Natural killer cell (primary cell): ENCODE measurements at places on chromosomes 11 and 22.
A peak's percentile ranks its signal among the peaks of the same experiment; 100 is the strongest.

GRCh38 chr22:22924369-22925145, 36.9 kb downstream of the IGLL5 start:
- peaks cover 44% of the 10 kb centered on the region for H3K4me1 ChIP-seq
- no peak overlapping the region for H3K27ac ChIP-seq
- no peaks in the 10 kb centered on the region for H3K27me3 ChIP-seq
- no peaks in the 10 kb centered on the region for H3K36me3 ChIP-seq
- DNase-seq, result no peak

- no peaks in the 10 kb centered on the region for H3K4me1 ChIP-seq
- no peak overlapping the region for H3K4me3 ChIP-seq
- peaks cover 7% of the 10 kb centered on the region for H3K36me3 ChIP-seq
- DNase-seq, result no peak
- no peak overlapping the region for H3K27ac ChIP-seq
These were observed 27.6 kb downstream of the HIPK3 start for GRCh38 chr11:33284818-33285217.

GRCh38 chr11:88508418-88508758, 170.9 kb upstream of the CTSC start:
- no peak overlapping the region for H3K27ac ChIP-seq
- peaks cover 11% of the 10 kb centered on the region for H3K4me1 ChIP-seq
- no peak overlapping the region for H3K4me3 ChIP-seq
- H3K36me3 ChIP-seq, result no peaks in the 10 kb centered on the region
- no peak for DNase-seq

DNA sequence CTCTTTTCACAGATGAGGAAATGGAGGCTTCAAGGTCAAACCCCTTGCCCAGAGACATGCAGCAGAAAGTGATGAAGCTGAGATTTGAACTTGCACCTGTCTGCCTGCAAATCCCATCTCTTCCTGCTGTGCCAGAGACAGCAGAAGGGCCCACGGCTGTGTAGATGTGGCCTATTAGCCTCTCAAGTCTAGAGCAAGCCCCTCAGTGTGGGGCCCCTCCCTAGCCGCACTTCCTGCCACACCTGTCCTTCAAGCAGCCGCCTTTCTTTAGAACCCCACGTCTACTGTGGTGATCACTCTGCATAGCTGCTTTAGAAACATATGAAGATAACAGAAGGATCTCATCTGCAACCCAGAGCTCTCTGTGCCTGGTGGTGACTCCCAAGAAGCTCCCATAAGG, 41.2 kb upstream of the JAM3 start:
- H3K4me1 ChIP-seq, result peaks cover 5% of the 10 kb centered on the region
- DNase-seq, result peak; percentile 71
- no peak overlapping the region for H3K4me3 ChIP-seq
- no peak overlapping the region for H3K27ac ChIP-seq
- H3K36me3 ChIP-seq, result no peaks in the 10 kb centered on the region
